Stimulated activated CD4-positive, alpha-beta T cell treated with anti-CD3 and anti-CD28 coated beads, Interleukin-15, amount 100 ng/mL, for 1 hour (primary cell): ENCODE measurements at places on chromosomes 7 and 10.

DNA sequence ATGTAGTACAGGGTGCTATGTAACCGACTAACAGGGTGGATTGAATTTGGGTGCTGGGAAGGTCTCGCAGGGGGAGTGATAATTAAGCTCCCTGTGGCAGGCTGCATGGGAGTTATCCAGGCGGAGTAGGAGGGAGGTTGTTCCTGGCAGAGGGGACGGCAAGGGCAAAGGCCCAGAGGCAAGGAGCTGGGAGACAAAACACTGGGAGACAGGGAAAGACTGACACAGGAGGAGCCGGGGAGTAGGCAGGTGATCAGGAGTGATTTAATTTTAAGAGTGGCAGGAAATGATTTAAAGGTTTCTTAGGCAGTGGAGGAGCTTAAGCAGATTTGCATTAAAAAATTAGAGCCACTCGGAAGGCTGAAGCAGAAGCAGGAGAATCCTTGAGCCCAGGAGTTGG is 40.7 kb upstream of the LEP start:
- DNase-seq = no peak

DNA sequence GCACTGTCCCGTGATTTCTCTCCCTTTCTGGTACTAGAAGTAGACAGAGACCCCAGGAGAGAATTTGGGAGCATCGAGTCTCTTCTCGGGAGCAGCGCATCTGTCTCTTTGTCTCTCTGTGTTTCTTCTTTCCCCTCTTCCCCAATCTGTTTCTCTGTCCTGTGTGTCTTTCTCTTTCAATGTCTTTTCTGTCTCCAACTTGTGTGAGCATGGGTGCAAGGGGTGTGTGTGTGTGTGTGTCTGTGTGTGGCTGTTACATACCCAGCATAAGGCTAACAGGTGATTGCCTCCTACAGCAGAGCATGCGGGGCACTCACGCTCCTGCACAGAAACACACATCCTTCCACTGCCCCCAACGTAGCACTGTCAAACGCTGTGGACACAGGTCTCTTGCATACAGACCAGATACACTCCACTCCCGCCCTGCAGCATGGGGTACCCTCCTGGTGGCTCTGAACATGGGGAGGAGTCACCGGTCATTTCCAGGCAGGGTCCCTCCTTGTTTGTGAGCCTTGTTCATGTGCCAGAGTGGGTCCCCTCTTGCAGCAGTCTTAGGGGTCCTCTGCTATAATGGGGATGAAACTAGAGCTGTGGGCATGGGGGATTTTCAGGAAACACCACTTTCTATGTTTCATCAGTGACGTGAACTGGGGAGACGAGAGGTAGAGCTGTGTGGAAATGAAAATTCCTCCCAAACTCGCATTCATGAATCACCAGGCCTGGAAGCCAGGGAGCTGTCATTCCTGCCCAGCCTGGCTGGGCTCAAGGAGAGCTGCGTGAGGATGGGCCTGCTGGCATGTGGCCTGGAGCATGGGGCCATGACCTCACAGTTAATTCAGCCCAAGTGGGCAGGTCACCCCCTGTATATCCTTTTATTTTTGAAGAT is 980 bp downstream of the ADAMTS14 start:
- no peak for DNase-seq

- DNase-seq = no peak
These were observed 23.3 kb upstream of the DGKI start for GRCh38 chr7:137870078-137870477.

GRCh38 chr10:36469585-36469984 is 655.8 kb upstream of the ANKRD30A start:
- DNase-seq = no peak

- DNase-seq = no peak
These were observed 3.1 kb downstream of the WDR91 start for GRCh38 chr7:135208102-135208793.

- no peak for DNase-seq
These were observed 370 bp downstream of the TMEM60 start for GRCh38 chr7:77797734-77798393.

GRCh38 chr7:94301024-94301586 is 93.6 kb upstream of the COL1A2 start:
- no peak for DNase-seq

DNA sequence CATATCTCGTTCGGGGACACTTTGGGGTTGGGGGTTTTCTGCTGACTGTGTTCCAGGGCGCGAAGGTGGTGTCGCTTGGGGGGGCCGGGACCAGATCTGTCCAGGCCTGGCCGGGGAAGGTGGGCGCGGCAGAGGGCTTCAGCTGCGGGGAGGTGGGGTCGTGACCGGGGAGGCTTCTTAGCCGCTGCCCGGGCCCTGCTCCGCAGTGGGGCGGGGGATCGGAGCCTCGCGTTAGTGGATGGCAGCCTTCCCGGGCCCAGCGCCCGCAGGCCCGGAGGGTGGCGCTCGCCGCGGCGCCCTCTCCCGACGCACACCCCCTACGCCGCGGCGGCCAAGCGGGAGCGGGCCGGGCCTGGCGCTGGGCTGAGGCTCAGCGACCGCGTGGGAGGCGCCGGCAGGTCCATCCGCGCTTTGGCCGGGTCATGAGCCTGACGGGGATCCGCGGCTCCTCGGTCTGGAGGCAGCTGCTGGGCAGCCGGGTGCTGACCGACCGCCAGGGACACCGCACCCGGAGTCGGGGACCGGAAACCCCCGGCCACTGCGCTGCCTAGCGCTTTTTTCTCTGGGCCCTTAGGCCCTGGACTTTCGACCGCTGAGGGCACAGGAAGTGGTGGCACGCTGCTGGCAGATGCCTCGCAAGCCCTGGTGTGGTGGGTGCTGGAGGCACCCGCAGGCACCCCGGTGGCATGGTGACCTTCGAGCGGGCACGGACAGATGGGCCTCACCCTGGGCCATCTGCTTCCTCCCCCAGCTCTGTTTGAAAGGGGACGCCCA is 1.2 kb downstream of the AGAP3 start:
- no peak for DNase-seq

GRCh38 chr7:148967032-148967372 is 61.3 kb downstream of the PDIA4 start:
- DNase-seq = no peak

GRCh38 chr7:158414002-158414401 is 173.6 kb downstream of the PTPRN2 start:
- DNase-seq = no peak

DNA sequence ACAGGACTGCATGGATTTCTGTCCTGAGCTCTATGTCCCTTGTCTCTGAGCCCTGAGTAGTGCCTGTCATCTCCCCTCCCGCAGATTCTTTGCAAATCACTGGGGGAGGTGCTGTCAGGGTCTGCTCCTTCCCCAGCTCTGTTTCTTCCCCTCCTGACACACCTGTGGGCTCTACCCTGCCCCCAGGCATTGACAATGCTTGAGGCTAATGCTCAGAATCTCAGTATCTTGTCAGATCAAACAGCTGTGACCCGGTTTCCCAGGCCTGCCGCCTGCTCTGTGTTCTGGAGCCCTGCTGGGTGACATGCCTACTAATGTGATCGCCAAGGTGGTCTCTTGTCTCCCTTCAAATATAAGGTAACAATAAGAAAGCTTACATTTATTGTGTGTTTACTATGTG is 209.0 kb downstream of the POU6F2 start:
- DNase-seq = no peak

DNA sequence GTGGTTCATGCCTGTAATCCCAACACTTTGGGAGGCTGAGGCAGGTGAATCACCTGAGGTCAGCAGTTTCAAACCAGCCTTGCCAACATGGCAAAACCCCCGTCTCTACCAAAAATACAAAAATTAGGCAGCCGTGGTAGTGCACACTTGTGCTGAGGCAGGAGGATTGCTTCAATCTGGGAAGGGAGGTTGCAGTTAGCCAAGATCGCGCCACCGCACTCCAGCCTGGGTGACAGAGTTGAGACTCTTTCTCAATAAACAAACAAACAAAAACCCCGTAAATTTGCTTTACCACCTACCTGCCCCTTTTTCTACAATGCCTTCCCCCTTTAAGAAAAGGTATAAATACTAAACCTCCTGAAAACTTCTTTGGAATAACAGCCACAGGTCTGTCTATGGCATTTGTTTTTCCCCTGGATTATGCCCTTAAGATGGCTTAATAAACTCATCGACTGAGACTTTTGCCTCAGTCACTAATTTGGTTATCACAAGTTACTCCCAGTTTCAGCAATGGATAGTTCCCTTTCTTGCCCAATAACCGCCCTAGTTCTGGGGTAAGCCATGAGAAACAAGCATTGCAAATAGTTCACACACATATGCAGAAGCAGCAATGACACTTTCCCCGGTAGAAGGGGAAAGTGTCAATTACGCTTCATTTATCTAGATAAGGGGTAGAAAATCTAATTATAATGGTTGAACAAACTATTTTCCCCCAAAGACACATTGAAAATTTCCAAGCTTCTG is 52.8 kb upstream of the SVIL start:
- DNase-seq = no peak
